ENCODE measurements at places on chromosomes 13 and 19. TPM values are rescaled to one million over a fixed set of nuclear protein-coding genes. Genes with fewer than 3 reads are reported as not detected.

The KIR2DL3 gene
- not detected for polyA plus RNA-seq

The DCLK1 gene
- polyA plus RNA-seq = 12.6 TPM

The NFIX gene
- 239 TPM for polyA plus RNA-seq

The ZC3H13 gene
- 16.5 TPM for polyA plus RNA-seq

The PLPP2 gene
- 90.8 TPM for polyA plus RNA-seq

The PSG1 gene
- polyA plus RNA-seq = not detected

The CRX gene
- not detected for polyA plus RNA-seq

The SCGB2B2 gene
- not detected for polyA plus RNA-seq

The ACP5 gene
- 12.8 TPM for polyA plus RNA-seq

The CERS1 gene
- 104 TPM for polyA plus RNA-seq

The B3GNT3 gene
- not detected for polyA plus RNA-seq

The COL4A2 gene
- 79.8 TPM for polyA plus RNA-seq

The ATP4A gene
- polyA plus RNA-seq = not detected

The OR2Z1 gene
- not detected for polyA plus RNA-seq

The ZNF888 gene
- 0.78 TPM for polyA plus RNA-seq

The ZNF83 gene
- polyA plus RNA-seq = 7.5 TPM

The ZBTB32 gene
- polyA plus RNA-seq = not detected

The KLK10 gene
- polyA plus RNA-seq = 0.71 TPM

The CGB5 gene
- polyA plus RNA-seq = not detected

The SIGLECL1 gene
- polyA plus RNA-seq = not detected

The NKPD1 gene
- 0.42 TPM for polyA plus RNA-seq

The IFT88 gene
- polyA plus RNA-seq = 3.9 TPM

The FFAR3 gene
- polyA plus RNA-seq = not detected

The EPS8L1 gene
- 5.5 TPM for polyA plus RNA-seq

The OR10H4 gene
- not detected for polyA plus RNA-seq

The SLC25A41 gene
- polyA plus RNA-seq = 1.1 TPM

The BRME1 gene
- polyA plus RNA-seq = 19.0 TPM

The ATXN8OS gene
- not detected for polyA plus RNA-seq

The TNNT1 gene
- 5.7 TPM for polyA plus RNA-seq

The FGF22 gene
- polyA plus RNA-seq = 1.6 TPM

The ZNF66 gene
- 1.1 TPM for polyA plus RNA-seq

The GNG8 gene
- 12.7 TPM for polyA plus RNA-seq

The RDH8 gene
- not detected for polyA plus RNA-seq

The GRIN2D gene
- 2.1 TPM for polyA plus RNA-seq

The ZNF442 gene
- polyA plus RNA-seq = 0.12 TPM

The TEX26 gene
- 0.34 TPM for polyA plus RNA-seq

The DAND5 gene
- 0.56 TPM for polyA plus RNA-seq

The LGALS4 gene
- 0.93 TPM for polyA plus RNA-seq

The KCNRG gene
- 0.63 TPM for polyA plus RNA-seq

The RUBCNL gene
- polyA plus RNA-seq = 0.31 TPM

The IL4I1 gene
- not detected for polyA plus RNA-seq

The FEM1A gene
- polyA plus RNA-seq = 12.8 TPM

The RAB3A gene
- 184 TPM for polyA plus RNA-seq

The URAD gene
- polyA plus RNA-seq = not detected

The VSTM1 gene
- not detected for polyA plus RNA-seq

The IGFL2 gene
- polyA plus RNA-seq = not detected

The SOX21 gene
- 4.9 TPM for polyA plus RNA-seq

The FFAR2 gene
- 0.15 TPM for polyA plus RNA-seq

The FGF14 gene
- 69.9 TPM for polyA plus RNA-seq

The SPTBN4 gene
- polyA plus RNA-seq = 36.8 TPM

The FFAR1 gene
- polyA plus RNA-seq = not detected

The CTU1 gene
- polyA plus RNA-seq = 3.4 TPM

The MCEMP1 gene
- not detected for polyA plus RNA-seq

The TBC1D4 gene
- 5.4 TPM for polyA plus RNA-seq

The IRF2BP1 gene
- polyA plus RNA-seq = 33.3 TPM

The GEMIN7 gene
- polyA plus RNA-seq = 20.6 TPM

The LILRA1 gene
- polyA plus RNA-seq = 0.31 TPM
